Activated T-cell treated with anti-CD3 and anti-CD28 coated beads, Interleukin-2, amount 50 U/mL, for 48 hours (primary cell): ENCODE measurements at places on chromosomes 6 and 20.
A peak's percentile ranks its signal among the peaks of the same experiment; 100 is the strongest.

DNA sequence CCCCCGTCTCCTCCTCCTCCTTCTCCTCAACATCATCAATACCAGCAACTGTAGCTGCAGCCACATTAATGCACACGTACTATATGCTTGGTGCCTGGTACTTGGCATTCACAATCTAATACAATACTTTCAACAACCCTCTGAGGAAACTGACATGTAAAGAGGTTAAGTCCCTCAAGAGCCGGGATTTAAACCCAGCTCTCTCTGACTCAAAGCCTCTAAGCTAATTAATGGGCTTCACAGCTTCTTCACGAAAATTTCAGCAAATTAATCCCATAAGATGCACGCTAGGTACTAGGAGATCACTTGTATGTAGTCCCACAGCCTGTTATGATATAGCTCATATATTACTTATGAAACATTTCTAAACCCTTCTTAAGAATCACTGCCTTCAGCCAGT, 73.1 kb upstream of the IPCEF1 start:
- no peak for DNase-seq

- no peak for DNase-seq
Measured at GRCh38 chr20:43925801-43926200, 11.1 kb downstream of the TOX2 start.

- no peak for DNase-seq
Measured at GRCh38 chr6:24272148-24272547, 85.7 kb downstream of the DCDC2 start.

DNA sequence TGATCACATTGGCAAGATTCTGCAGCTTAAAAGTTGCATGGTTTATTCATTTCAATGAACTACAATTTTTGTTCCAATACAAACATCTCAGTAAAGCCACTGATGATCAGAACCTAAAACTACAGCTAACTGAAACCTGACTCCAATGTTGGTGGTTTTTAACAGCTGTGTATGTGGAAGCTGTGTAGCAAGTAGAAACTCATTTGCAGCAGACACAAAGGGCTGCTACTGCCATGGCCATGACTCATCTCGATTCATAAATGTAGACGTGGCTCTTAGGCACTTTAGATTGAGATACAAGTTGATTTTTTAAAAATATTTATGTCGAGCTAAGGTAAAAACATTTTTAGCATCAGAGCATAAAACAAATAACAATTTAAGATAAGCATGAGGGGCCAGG, 19.5 kb upstream of the MAP3K4 start:
- DNase-seq, result no peak

DNA sequence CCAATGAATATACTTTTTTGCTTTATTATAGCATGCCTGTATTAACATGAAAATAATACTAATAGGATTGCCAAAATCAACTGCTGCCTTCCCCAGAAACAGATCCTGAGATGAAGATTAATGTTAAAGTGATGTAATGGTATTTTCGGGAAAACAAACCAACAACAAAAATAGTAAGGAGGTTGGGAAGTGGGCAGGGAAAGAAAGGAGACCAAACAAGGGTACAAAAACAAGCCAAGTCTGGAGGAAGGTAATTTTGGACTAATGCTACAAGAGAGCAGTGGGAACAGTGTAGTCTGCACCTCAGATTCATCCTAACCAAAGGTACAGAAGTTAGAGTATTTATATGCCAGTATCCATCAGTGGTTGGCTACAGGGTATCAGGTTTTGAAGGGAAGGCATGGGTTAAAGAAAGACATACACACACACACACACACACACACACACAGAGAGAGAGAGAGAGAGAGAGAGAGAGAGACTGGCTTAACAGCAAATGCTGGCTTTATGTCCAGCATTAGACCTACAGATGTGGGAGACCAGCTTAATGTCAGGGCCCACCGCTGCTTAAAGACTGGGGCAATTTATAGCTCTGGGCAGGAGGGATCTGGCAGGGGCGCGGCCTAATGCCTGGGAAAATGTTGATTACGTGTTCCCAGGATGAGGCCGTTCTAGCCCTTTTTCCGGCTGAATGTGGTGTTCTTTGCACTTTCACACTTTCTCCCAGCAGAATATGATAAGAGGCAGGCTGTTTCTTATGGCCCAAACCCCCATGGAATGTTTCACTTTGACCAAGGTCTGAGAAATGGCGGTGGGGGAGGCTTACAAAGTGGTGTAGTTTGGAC, 3.8 kb upstream of the SLC17A1 start:
- DNase-seq, result no peak

- DNase-seq, result no peak
Measured at GRCh38 chr6:131451321-131452144, 121.5 kb upstream of the ARG1 start.

- no peak for DNase-seq
Measured at GRCh38 chr6:38603966-38604365, 35.8 kb downstream of the BTBD9 start.

- DNase-seq, result no peak
Measured at GRCh38 chr6:123203928-123204327, 207.9 kb downstream of the CLVS2 start.

- DNase-seq, result no peak
Measured at GRCh38 chr6:150254770-150255169, 111.9 kb downstream of the PPP1R14C start.

- no peak for DNase-seq
Measured at GRCh38 chr6:162671580-162672165, 55.9 kb downstream of the PRKN start.

DNA sequence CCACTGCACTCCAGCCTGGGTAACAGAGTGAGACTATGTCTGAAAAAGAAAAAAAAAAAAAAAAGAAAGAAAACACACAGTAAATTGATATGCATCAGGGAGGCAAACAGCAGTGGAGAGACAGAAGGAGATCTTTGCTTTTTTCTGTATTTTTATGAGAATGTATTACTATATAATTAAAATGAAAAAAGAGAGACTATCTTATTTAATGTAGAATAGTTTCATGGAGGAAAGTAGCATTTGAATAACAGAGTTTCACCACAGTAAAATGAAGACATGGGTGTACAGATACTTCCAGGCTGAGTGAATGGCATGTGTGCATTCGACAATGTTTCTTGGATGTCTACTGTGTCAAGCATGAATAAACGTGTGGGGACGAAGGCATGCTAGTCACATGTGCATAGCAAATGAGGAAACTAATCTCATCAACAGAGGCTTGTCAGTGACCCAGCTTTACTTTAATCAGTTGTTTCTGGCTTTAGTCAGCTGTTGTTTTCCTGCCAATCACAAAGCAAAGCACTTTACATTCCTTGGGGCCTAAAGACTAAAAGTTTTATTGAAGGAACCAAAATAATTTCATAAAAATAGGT, 55.5 kb upstream of the ARMH2 start:
- no peak for DNase-seq

- DNase-seq, result no peak
Measured at GRCh38 chr20:44207126-44207723, 3.3 kb downstream of the OSER1 start.

- no peak for DNase-seq
Measured at GRCh38 chr20:1938464-1939269, 43.5 kb downstream of the SIRPA start.

GRCh38 chr6:63352544-63353285, 32.9 kb upstream of the LGSN start:
- DNase-seq, result no peak

DNA sequence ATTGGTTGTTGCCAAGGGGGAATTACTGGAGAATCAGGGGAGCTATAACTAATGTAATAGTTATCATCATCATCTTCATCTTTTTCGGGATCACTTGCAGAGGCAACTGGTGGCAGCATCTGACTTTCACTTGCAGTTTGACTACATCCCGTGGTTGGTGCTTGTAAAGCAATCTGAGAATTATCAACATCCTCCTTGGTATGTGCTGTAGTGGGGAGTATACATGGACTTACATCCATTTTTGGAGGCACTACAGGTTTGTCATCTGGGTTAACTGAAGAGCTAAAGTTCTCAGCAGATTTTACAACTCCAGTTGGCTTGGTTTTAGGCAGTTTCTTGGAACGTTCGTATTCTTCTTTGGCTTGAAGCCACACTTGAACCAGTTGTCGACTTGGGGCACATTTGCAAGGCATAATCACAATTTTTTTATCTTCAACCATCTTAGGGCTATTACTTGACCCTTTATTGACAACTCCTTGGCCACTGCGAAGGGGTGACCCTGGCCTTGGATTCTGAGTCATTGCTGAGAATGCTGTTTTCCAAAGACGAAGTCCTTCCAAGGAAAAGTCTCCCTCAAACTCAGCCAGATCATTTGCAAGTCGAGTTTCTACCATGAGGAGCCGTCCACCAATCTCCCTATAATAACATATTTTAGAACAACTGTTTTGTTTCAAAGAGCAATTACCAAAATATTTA, 115.5 kb downstream of the REV3L start:
- DNase-seq, result no peak

DNA sequence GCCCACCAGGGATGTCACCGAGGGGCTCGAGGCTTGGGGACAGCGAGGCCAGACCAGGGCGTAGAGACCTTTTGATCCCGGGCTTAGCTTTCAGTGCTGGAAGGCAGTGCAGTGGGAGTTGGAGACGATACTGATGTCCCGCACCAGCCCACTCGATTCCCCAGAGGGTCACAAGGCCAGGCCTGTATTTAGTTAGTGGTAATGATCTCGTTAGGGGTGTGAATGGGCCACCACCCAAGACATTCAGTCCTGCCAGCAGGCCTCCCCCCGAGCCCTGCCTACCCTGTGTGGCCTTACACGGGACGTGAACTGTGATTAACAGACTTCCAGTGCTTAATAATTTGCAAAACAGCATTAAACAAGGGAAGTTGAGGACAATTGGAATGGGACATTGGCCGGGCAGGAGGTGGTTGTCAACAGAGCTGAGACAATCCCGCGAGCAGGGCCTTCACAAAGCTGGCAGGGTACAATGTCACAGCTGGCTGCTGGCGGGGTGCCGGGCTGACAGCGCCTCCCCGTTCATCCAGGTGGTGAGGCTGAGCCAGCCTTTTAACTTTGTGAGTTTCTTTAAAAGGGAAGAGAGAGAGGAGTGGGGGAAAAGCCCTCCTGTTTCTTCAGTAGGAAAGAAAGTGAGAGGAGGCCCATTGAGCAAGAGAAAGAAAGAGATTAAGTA, 175.3 kb upstream of the RALGAPA2 start:
- DNase-seq, result no peak

DNA sequence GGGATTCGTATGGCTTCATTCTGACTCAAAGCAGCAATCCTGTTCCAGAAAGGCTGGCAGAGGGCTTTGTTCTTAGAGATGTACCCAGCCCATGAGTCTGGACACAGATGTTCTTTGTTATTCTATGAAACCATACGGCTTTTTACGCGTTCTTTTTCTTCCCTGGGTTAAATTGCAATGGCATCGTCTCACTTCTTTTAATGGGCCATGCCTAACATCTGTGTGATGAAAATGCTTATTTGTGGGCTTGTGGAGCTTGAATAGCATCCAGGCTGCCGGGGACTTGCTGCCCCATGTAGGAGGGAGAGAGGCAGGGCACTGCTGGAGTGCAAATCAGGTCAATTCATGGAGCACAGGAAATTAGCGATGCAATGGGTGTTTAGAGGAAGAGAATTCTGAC, 19.4 kb downstream of the FAM50B start:
- DNase-seq, result no peak

- no peak for DNase-seq
Measured at GRCh38 chr6:93721386-93722048, 302.2 kb upstream of the EPHA7 start.

GRCh38 chr6:684831-685636, 7.9 kb downstream of the EXOC2 start:
- DNase-seq, result peak; percentile 59

DNA sequence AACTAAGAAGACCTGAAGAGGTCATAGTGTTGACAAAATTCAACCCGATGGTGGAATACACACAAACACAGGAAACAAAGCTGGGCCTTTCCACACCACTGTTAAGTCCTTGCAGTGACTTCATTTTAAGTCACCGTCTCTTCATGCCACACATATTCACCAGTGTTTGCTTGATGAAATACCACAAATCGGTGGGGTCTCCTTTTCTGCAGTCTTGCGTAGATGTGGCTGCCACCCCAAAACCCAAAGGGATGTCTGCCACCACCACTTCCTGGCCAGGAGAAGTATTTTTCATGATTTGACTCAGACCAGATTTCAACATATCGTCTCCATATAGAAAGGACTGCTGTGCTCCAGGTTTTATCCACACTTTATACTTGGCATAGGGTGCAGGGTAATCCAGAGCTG, 11.0 kb upstream of the COL10A1 start:
- peak; percentile 29 for DNase-seq

DNA sequence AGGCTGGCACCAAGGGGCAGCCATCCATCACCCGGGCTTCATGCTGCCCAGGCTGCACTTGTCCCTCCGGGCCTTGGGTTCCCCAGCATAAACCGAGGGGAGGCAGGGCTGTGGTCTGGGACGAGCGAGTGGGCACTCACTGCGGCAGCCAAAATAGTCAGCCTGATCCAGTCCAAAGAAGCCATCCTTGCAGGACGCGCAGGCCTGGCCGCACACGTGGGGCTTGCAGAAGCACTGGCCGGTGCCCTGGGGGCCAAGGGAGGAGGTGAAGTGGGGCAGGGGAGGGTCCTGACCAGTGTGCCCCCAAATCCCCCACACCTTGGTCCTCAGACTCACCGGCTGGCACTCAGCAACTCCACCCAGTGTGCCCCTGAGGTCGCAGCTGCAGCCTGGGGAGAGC, 32.1 kb downstream of the ADRM1 start:
- no peak for DNase-seq

DNA sequence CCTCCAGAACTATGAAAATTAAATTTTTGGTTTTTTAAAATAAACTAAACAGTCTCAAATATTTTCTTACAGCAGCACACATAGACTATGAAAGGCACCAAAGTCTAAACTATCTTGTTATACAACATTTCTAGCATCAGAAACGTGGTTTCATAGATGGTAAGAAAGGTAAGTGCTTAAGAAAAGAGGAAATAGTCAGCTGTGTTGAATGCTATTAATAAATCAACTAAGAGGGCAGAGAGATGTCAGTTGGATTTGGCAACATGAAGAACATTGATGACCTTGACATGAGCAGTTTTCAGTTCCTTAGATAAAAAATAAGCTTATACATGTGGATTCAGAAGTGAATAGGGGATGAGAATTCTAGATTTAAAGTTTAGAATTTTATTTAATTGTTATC, 113.6 kb downstream of the RFX6 start:
- DNase-seq, result no peak

DNA sequence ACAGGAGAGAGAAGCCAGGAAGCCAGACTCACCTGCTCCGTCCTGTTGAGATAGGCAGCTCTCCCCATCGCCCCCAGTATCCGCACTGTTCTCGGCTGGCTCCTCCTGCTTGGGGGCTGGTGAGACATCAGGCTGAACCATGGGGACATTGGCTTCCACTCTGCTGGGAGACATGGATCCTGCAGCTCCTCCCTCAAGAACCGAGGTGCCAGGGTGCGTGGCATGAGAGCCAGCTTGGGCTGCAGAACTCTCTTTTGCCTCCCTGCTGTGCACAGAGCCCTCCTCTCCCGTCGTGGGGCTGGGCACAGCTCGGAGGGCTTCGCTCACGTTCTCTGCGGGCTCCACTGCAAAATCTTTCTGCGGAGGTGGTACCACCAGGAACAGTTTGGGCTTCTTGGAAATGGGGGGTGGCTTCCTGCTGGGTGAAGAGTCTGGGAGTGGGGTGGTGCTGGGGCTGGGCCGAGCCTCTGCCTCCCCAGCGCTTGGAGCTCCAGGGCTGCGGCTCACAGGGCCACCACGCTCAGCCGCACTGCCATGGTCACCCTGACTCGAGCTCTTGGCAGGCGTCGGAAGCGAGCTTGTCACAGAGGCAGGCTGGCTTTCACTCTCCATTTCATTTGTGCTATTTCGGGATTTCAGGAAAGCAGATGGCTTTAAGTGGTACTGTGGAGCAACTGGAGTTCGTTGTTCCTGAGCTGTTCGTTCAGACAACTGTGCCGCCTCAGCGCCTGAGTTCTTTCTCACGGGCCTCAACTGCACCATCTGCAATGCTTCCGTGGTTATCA, 26.5 kb downstream of the HEBP2 start:
- DNase-seq, result no peak

- DNase-seq, result no peak
Measured at GRCh38 chr6:147267658-147268057, 63.4 kb downstream of the STXBP5 start.
